ENCODE measurements at places on chromosomes 13 and 19.

GRCh38 chr19:14570864-14571527 is 870 bp downstream of the NDUFB7 start:
- H3K4me3 ChIP-seq: peak overlapping the region; percentile 96
- peak overlapping the region; percentile 87 for H3K27ac ChIP-seq
- no peaks in the 10 kb centered on the region for H3K36me3 ChIP-seq
- no peaks in the 10 kb centered on the region for H3K27me3 ChIP-seq

DNA sequence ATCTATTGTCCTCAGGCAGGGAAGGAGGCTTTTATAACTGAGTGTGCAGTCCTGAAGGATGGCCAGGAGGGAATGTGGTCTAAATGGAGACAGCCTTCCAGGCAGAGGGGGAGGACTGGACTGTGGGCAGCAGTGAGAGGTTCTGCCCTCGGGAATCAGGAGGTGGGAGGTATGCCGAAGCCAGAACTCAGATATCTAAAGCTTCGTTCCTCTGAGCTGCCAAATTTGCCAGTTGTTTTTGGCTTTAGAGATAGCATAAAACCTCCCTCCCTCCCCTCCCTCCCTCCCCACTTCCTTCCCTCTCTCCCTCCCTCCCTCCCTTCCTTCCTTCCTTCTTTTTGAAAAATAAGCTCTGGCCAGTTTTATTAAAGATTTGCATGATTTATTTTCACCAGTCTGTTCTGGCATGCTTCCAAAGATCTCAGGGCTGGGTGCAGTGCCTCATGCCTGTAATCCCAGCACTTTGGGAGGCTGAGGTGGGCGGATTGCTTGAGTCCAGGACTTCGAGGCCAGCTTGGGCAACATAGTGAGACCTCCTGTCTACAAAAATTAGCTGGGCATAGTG is 2.4 kb downstream of the MEDAG start:
- no peak overlapping the region for H3K27ac ChIP-seq
- DNase-seq: no peak
- no peak overlapping the region for H3K4me3 ChIP-seq
- no peaks in the 10 kb centered on the region for H3K4me1 ChIP-seq
- peaks cover 19% of the 10 kb centered on the region for H3K27me3 ChIP-seq

DNA sequence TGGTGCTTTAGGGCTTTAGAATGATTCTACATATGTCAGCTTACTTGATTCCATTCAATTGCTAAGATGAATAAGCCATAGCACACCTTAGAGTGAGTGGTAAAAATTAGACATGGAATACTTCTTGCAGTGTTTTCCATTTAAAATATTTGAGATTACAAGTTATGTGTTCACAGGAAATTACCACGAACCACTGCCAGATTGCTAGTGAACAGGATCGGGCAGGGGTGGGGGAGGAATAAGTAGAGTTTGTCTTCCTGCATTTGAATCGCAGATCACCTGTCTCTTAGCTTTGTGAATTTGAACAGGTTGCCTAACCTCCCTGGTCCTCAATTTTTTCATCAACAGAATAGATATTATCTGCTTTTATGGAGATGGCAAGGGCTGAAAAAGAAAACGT is 124.6 kb downstream of the GGACT start:
- no peaks in the 10 kb centered on the region for H3K27me3 ChIP-seq
- H3K4me1 ChIP-seq: no peaks in the 10 kb centered on the region

- H3K4me1 ChIP-seq: no peaks in the 10 kb centered on the region
- DNase-seq: no peak
- H3K36me3 ChIP-seq: no peaks in the 10 kb centered on the region
- H3K27ac ChIP-seq: no peak overlapping the region
- H3K4me3 ChIP-seq: no peak overlapping the region
- H3K27me3 ChIP-seq: no peaks in the 10 kb centered on the region
Measured at GRCh38 chr13:99178636-99179035, 22.0 kb upstream of the UBAC2 start.

GRCh38 chr13:113660066-113660465 is 2.1 kb upstream of the ATP4B start:
- no peaks in the 10 kb centered on the region for H3K27me3 ChIP-seq
- no peak for DNase-seq
- no peak overlapping the region for H3K27ac ChIP-seq
- no peaks in the 10 kb centered on the region for H3K4me1 ChIP-seq

DNA sequence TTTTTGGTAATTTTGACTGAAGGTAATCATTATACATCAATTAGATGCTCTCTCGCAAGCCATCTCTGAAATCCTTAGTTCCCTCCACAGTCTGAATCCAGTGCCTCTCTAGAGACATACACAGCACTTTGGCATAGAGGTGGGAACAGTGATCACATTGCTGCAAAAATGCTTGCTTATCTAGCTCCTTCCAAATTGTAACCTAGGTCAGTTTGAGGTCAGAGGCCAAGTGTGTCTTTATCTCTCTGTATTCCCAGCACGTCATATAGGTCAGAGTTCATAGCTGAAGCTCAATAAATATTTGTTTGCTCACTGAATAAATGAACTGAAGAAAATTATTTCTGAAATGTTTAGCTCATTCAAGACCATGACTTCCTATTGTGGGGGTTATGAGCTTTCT is 462.5 kb downstream of the DIAPH3 start:
- no peak overlapping the region for H3K27ac ChIP-seq
- no peaks in the 10 kb centered on the region for H3K4me1 ChIP-seq
- no peaks in the 10 kb centered on the region for H3K36me3 ChIP-seq
- H3K27me3 ChIP-seq: no peaks in the 10 kb centered on the region
- H3K4me3 ChIP-seq: no peak overlapping the region

DNA sequence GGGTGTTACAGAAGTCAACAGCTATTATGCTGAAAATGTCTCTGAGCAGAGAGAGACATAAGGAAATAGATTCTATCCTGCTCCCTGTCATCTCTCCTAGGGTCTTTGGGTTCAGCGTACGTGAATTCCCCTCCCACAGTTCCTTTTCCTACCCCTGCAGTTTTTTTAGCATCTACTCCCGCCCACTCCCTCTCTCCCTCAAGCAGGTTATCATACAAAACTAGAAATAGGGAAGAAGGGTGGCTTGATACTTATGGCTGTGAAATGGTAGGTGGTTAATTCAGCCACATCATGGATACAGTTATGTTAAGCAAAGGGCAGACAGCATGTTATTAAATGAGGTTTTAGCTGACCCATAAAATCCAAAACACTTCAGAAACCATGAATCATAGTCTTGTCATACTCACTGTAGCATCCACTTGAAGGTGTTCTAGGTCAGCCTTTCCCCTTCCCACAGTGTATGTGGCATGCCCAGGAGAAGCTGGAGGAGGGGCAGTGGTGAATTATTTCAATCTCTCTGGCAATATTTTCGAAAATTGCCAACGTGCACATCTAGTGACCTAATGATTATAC is 236.8 kb upstream of the SERP2 start:
- H3K4me3 ChIP-seq: no peak overlapping the region
- H3K27ac ChIP-seq: no peak overlapping the region
- DNase-seq: no peak
- no peaks in the 10 kb centered on the region for H3K27me3 ChIP-seq

Data from HCT116 (cell line).